ENCODE measurements at places on chromosomes 6 and 20.

- DNase-seq = no peak
Observed at GRCh38 chr6:49410564-49410963, 52.5 kb downstream of the MMUT start.

DNA sequence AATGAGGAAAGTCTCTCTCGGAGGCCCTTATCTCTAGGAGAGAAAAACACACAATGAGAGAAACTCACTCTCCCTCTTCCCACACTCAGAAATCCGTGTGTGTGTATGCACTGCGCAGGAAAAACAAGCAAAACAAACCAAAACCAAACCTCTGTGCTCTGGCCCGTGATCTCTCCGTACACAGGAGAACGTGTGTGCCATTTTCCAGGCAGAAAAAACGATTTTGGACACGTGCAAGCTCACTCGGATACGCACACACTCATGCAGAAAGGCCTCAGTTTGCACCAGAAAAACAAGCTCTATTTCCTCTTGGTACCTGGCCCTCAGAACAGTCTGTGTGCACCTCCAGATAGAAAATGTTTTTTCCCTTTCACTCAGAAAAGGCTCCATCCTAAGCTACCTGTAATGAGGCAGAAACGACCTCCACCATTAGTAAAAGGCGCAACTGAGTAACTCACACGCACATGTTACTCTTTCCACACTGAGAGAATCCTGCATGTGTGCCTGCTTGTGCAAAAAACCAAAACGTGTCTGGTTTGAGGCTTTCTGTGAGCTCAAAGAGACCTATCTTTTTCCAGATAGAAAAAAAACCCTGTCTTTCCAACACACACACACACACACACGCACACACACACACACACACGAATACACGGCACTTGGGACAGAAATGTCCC, 99.2 kb downstream of the EDN3 start:
- no peak for DNase-seq

DNA sequence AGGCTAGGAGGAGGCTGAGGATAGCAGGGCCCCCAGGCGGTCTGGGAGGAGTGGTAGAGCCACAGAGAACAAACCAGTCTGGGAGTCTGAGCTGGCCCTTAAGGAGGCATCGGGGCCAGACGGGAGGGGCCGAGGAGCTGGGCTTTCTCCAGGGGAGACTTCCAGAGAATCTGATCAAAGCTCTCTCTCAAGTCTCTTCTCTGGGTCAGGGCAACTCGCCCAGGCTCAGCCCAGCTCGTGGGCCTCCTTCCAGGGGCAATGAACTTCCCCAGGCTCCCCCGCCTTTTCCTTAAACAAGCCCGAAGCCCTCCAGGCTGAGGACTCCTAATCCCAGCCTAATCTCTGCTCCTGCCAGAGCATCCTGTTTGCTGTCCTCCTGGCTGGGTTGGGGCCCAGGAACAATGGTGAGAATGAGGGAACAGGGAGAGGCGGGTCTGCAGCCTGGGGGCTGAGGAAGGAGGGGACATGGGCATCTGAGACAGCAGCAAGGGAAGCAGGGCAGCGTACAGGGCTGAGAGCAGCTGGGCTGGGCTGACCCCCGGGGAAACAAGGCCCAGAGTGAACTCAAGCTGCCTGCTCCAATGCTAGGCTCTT, 173.6 kb downstream of the ANKRD60 start:
- DNase-seq = peak; percentile 26

DNA sequence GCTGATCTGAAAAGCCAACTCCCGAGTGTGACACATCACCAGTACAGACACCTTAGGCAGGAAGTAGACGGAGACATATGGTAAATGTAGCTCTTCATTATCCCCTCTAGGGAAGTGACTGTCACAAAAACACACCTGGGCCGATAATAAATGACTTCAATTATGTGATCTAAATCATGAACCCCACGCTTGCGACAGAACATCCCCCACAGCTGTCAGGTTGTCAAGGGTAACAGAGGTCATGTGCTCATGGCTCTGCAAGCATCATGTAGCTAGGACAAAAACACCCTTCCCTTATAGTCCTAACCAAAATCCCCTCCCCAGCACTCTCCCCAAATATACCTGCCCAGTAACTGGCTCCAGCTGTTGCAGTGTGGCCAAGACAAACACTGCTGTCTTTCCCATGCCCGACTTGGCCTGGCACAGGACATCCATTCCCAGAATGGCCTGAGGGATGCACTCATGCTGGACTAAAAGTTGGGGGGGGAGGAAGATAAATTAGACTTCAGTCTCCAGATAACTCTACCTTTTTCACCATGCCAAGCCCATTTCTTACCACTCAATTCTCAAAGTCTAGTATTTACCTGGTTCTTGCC, 2.9 kb downstream of the DDX39B start:
- no peak for DNase-seq

- DNase-seq = no peak
Observed at GRCh38 chr20:14451458-14451857, 114.0 kb upstream of the FLRT3 start.

DNA sequence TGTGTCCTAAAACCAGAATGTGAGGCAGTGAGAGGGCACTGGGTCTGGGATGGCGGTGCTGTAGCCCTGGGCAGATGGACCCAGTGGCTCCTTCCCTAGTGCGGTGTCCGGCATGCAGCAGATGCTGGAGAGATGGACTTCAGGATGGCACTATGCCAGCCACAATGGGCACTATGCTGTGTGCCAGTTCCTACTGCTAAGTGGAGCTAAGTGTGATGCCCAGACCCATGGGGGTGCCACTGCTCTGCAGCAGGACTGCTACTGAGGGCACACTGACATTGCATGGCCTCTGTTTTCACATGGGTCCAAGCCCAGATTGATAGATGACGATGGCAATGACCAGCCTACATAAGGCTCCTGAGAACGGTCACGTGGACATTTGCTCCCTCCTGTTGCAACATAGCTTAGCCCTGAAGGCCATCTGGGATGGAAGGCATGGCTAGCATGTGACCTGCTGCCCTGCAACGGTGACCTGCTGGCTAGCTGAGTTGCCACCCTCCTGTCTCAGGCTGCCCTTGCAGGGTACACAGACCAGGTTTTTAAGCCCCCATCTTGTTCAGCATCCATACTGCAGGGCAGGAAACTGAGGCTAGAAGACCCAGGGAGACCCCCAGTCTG, 31.3 kb upstream of the KCNK16 start:
- DNase-seq = no peak

GRCh38 chr20:61828891-61829290, 236.8 kb downstream of the TAF4 start:
- no peak for DNase-seq

DNA sequence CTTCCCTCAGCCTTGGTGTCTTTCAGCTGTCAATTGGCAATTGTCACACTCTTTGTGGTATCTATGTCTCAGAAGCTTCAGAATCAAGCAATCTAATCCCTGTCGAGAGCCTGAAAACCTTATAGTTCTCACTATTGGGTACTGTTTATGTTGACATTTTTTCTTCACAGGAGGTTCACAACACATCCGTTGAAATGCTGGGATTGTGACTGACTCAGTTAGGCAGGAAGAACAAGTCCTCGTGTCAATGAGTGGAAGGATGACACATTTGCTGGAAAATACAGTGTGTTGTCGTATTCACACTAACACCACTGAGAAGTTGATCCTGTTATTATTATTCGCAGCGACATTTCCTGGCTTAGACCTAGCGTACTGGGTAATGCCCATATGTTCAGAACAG, 163.9 kb upstream of the CITED2 start:
- no peak for DNase-seq

Measured in fibroblast of the aortic adventitia (primary cell).